ENCODE measurements at places on chromosomes 6 and 20.

DNA sequence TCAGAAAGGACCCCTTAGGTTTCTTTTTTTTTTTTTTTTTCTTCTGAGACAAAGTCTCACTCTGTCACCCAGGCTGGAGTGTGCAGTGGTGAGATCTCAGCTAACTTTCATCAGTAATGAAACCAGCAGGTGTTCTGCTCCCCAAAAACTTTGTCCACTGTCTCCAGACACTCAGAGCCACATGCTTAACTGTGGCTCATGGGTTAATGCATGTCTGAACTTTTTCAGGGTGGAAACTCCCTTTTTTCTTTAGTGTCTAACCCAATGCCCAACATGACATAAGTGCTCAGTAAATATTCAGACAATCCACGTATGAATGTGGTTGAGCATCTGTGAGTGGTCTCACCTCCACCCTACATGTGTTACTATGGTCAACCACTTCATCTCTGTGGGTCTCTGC lies 45.4 kb downstream of the MYB start:
- DNase-seq = no peak

- no peak for DNase-seq
These were observed 27.2 kb upstream of the EFHC1 start for GRCh38 chr6:52392944-52393343.

- DNase-seq = no peak
These were observed 363.2 kb downstream of the QKI start for GRCh38 chr6:163777716-163778115.

GRCh38 chr20:16917636-16918035 lies 169.5 kb downstream of the OTOR start:
- no peak for DNase-seq
